ENCODE measurements at places on chromosomes 1 and 21.

DNA sequence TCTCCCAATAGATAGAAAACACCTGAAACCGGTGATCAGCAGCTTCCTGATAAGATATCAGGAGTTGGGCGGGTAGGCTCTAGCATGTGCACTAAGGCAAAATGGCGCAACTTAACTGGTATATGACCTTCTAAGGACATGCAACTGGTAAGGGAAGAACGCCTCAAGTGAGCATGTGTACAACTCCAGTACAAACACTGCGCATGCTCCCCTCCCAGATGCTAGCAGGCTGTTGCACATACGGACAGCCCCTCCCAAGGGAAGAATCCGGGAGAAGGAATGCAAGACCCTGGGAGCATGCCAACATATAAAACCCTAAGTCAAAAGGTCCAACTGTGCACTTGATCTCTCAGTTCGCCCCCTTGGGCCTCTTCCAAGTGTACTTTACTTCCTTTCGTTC is 110.8 kb downstream of the TSEN15 start:
- no peak for DNase-seq

DNA sequence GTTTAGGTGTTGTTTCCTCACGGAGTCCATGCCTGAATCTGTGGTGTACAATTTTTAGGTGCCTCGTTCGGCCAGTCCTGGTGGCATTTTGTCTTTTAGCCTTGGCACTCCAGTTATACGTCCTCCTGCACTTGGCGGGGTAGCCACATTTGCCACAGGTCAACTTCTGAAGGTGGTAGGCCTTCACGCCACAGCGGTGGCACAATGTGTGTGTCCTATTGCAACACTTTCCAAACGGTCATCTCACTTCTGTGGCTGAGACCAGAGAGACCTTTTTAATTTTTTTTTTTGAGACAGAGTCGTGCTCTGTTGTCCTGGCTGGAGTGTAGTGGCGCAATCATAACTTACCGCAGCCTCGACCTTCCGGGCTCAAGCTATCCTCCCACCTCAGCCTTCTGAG is 49.1 kb downstream of the CAMTA1 start:
- no peak for DNase-seq

- no peak for DNase-seq
Measured at GRCh38 chr1:100649146-100649545, 70.4 kb upstream of the VCAM1 start.

DNA sequence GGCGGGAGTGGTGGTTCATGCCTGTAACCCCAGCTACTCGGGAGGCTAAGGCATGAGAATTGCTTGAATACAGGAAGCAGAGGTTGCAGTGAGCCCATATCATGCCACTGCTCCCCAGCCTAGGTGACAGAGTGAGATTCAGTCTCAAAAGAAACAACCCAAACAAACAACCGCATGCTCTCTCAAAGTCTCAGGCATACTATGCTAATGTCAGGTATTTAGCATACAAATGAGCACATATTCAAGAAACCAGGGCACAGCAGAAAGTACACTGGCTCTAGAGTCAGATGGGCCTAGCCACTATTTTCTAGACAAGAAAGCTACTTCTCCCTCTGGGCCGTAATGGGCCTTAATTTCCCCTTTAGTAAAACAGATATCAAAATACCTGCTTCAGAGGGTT is 55.0 kb downstream of the ELAVL4 start:
- DNase-seq, result no peak

GRCh38 chr1:115654663-115655305 is 13.0 kb downstream of the VANGL1 start:
- no peak for DNase-seq

DNA sequence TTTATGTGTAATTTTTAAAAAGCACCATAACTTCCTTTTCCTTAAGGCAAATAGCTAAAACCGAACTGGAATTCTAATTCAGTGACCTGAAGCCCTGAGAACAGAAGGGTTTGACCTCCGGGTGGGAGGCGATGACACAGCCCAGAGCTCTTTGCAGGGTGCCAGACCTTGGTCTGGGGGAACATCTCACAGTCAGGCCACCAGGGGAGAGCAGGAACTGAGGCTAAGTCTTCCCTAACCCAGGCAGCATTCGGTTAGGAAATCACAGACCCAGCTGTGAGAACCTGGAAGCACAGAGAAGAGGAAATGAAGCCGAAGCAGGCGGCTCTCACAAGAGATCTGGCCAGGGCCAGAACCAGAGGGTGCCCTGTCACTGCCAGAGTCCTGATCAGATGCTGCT is 444.8 kb downstream of the TTLL7 start:
- DNase-seq, result no peak

DNA sequence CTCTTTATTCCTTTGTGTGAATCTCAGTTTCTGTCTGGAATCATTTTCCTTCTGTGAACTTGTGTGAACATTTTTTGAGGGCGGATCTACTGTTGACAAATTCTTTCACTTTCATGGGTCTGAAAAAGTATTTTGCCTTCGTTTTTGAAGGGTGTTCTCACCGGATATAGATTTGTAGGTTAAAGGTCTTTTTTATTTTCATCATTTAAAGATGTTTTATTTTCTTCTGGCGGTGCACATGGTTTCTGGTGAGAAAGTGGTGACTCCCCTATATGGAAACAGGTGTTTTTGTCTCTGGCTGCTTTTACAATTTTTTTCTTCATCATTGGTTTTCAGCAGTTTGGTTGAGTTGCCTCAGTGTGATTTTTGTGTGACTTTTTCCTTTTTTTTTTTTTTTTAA is 94.9 kb downstream of the DYRK1A start:
- DNase-seq, result no peak

GRCh38 chr1:57124768-57125446 is 159.1 kb upstream of the C8B start:
- no peak for DNase-seq

GRCh38 chr1:78606274-78606673 is 14.0 kb upstream of the IFI44L start:
- no peak for DNase-seq

DNA sequence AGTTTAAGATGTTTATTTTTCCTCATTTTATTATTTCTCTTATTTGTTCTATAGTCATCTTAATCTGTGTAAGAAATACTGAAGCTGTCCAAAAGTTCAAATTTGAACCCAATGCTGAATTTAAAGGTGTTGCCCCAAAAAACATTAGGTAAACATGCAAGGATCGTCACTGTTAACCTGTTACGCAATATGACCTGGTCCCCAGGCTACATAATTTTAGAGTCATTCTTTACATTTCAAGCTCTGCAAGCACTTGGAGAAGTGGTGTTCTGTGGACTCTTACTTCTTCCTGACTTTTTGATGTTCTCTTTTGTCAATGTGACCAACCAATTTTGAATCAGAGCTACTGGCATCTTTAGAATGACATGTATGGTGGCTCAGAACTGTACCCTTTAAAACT is 106.0 kb downstream of the CLIC6 start:
- no peak for DNase-seq

DNA sequence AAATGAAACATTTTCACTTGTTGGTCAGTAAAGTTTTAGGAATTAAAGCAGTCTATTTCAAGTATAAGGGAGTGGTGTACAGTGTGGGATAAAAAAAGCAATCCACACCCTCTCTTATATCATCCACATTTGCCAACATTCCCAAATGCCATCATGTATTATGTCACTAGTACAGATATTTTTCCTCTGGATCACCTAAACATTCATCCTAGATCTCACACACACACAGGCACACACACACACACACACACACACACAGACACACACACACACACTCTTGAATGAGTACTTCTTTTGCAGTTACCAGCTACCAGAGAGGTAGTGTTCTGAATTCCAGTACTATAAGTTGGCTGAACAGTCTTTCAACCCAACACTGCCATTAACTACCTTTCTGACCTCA is 1369.1 kb upstream of the ADGRL4 start:
- no peak for DNase-seq

DNA sequence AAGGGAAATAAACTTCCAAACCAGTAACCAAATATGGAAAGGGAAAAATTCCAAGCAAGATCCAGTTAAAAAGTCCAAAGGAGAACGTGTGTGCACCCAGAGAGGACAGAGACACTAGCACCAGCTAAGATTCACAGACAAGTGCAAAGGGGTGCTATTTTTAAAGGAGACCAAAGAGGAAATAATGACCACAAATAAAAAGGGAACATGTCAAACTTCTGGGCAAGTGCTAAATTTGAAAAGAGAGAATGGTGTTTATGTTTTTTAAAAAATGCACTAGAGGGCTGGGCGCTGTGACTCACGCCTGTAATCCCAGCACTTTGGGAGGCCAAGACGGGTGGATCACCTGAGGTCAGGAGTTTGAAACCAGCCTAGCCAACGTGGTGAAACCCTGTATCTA is 8.6 kb downstream of the JAM2 start:
- DNase-seq, result no peak

DNA sequence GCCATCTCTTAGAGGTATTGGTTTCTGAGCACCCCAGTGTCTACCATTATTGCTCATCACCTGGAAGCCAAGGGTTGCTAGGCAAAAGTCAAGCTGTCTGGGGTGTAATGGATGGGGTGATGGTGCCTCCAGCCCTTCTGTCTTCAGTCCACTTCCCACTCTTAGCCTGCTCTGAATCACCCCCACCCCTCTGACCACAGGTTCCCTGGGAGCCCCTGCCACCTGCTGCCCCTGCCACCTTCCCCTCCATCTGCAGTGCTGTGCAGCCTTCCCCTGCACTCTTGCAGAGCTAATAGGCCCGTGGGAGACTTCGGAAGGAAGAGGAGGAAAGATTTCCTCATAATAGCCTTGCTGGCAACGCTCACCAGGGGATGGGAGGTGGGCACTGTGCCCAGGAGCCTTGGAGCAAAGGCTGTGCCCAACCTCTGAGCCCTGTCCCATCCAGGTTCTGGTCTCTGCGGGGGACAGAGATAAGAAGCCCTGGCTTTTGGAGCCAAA is 35.5 kb downstream of the CAPN2 start:
- no peak for DNase-seq

DNA sequence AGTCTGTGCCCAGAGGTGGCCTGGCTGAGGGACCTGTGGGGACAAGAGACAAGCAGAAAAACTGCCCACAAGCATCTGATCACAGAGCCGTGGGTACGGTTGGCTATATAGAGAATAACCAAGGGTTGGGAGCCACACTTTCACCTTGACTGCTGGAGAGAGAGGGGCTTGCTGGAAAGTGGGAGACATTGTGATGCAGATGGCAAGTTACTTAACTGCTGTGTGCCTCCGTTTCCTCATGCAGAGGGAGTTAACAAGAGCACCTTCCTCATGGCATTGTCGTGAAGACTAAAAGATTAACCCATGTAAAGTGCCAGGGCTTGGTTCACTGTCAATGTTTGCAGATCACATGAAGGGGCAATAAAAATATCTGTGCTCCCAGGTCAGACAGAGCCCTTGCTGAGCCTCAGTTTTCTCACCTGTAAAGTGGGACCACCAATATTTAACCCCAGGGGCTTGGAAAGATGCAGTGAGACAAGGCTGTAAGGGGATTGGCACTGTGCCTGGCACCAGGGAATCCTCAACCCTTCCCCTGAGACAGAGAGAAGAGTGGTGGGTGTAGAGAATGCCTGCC is 52.8 kb downstream of the SDC3 start:
- no peak for DNase-seq

DNA sequence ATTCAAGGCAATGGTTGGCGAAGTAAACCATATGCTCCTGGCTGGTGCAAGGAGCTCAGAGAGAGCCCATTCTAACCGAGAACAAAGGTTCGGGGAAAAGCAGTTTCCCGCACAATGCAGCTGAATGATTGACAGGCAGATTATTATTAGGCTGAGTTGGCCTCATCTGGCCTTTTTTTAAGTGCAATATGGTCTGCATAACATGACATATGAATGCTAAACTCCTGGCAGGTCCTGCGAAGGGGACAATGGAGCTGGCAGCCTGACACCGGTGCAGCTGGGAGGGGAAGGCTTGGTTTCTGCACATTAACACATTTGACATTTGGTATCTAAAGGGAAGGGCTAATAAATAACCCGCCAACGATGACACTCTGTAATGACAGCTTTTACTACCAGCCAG is 92.0 kb downstream of the MIS18A start:
- DNase-seq, result no peak

GRCh38 chr21:44263221-44263760 is 1.6 kb upstream of the DNMT3L start:
- DNase-seq, result no peak

- DNase-seq, result no peak
Measured at GRCh38 chr1:66478116-66478515, 55.8 kb upstream of the SGIP1 start.

GRCh38 chr1:86502721-86503405 is 34.1 kb downstream of the CLCA1 start:
- no peak for DNase-seq

DNA sequence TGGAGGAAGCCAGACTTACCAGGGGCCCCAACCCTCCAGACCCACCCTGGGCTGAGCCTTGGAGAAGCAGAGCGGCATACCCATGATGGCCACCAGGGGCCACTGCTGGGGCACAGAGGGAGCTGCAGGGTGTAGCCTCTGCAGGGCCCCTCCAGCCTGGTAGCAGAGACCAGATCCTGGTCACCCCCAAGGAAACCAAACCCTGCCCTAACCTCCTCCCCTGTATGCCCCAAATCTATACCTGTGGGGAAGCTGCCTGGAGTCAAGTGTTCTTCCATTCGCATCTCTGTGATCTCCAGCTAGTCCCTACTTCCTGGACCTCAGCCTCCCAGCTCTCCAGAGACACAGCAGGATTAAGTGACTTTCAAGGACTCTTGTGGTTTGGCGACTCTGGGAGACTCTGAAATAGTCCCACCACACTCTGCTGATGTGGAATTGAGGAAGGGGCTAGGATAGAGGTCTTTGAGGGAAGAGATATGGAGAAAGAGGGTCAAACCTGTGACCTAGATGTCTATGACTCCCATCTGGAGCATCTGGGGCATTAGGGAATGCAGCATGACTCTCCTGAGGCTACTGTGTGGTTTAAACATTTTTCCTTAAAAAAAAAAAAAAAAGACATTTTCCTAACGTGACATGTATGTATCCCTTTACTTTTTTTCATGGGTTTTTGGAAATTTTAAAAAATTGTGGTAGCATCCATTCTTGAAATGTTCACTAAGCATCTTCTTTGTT is 119.2 kb upstream of the IPO9 start:
- peak; percentile 21 for DNase-seq

GRCh38 chr1:212754680-212755079 is 36.9 kb downstream of the NSL1 start:
- no peak for DNase-seq

GRCh38 chr1:33944846-33945245 is 81.0 kb downstream of the HMGB4 start:
- no peak for DNase-seq

- no peak for DNase-seq
Measured at GRCh38 chr1:233240829-233241682, 54.5 kb downstream of the PCNX2 start.

Data from stimulated activated CD4-positive, alpha-beta T cell treated with anti-CD3 and anti-CD28 coated beads, TNF-alpha, amount 100 ng/mL, for 4 hours (primary cell).